ENCODE measurements at places on chromosomes 4 and X.
A peak's percentile ranks its signal among the peaks of the same experiment; 100 is the strongest.

- no peak for DNase-seq
Measured at GRCh38 chrX:153959649-153960048, 12.0 kb downstream of the HCFC1 start.

GRCh38 chr4:75251547-75251946 is 262.7 kb downstream of the RCHY1 start:
- no peak for DNase-seq

GRCh38 chrX:111869639-111870034 is 6.3 kb upstream of the TRPC5OS start:
- peak; percentile 54 for DNase-seq

DNA sequence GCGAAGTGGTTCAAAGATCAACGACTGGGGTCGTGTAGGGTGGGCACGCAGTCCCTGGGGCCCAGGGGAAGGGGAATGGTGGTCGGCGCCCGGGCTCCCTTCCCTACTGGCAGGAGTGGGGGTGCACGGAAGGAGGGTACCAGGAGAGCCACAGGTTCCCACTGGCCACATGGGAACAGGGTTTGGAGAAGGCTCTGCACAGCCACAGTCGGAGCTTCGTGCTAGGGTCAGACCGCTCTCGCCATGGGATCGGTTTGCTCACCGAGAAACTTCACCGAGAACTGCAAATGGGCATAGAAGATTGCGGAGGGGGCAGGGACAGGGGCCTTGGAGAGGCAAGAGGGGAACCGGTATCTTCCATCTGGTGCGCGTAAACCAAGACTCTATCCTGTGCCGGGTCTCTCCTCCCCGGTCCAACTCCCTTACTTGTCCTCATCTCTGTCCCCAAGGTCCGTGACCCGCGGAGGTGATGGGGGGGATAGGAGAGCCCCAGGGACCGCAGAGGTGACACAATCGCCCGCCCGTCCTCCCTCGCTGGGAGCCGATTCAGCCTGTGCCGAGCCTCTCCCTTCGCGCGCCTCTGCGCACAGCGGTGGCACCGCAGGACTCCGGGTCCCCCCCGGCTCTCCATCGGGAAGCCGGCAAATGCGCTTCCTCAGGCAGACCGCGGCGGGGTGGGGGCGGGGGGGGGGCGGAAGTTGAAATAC is 1.0 kb downstream of the SCD5 start:
- no peak for DNase-seq

GRCh38 chr4:169707958-169708643 is 49.6 kb downstream of the HPF1 start:
- DNase-seq = no peak

GRCh38 chrX:154000051-154000450 is 19.7 kb downstream of the IRAK1 start:
- DNase-seq = no peak

- no peak for DNase-seq
Measured at GRCh38 chr4:73613130-73613529, 7.1 kb downstream of the RASSF6 start.

GRCh38 chr4:153465140-153465539 is 1.0 kb upstream of the TMEM131L start:
- no peak for DNase-seq

Measured in NCI-H2081 (cell line).